LHCN-M2 (cell line): ENCODE measurements at places on chromosomes 12 and 14.

DNA sequence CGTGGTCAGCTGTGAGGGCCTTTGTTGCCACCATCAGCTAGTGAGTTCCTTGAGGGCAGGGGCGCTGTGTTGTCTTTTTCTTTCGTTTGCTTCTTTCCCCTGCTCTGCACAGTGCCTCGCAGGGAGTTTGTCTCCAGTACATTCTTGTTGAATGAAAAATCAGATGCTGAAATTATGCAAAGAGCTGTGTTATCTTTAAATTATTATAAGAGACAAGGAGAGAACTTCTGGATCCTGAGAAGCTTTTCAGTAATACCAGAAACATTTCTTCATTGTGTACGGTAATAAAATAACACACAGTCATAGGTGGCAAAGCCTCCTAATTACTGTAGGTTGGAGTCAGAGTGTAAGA, 14.9 kb downstream of the EML1 start:
- no peak for DNase-seq

DNA sequence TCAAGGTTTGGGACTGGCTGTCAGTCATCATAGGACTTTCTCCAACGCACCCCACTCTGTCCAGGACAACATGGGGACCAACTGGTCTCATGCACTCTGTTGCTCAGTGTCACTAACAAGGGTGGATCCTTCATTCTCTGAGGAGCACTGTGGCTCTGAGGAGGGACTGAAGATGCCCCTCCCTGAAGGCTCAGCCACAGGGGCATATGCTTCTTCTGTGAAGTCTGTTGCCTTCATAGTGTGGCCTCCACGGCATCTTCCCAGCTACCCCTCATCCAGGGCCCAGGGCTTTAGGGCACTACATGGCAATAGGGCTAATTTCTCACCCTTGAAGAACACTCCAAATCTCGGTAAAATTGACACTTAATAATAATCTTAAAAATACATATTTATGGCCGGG, 14.3 kb upstream of the IFI27L2 start:
- DNase-seq = no peak

- DNase-seq = no peak
Observed at GRCh38 chr12:1846421-1847405, 26.3 kb downstream of the LRTM2 start.

DNA sequence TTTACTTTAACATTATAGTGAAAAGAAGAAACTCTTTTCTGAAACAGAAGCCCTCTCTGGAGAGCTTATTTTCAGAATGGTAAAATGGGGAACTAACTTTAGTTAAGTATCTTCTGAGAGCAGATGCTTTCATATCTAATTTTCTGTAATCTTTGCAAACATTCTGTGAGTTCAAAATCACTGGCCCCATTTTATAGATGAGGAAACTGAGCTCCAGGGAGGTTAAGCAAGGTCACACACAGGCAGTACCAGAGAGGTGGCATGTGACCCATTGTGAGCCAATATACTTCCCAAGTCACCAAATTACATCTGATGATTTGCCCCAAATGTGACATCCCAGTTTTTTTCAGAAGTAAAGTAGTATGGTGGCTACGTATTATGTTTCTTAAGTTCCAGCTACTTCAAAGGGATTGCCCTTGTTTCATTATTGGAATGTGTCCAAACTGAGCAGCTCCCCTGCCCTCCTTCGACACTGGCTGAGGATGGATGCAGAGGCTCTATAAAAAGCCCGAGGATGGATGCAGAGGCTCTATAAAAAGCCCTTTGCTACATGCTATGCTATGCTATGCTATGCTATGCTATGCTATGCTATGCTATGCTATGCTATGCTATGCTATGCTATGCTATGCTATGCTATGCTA, 36.2 kb upstream of the NUDT4 start:
- DNase-seq = no peak

- DNase-seq = no peak
Observed at GRCh38 chr12:120959111-120959878, 19.0 kb upstream of the HNF1A start.

DNA sequence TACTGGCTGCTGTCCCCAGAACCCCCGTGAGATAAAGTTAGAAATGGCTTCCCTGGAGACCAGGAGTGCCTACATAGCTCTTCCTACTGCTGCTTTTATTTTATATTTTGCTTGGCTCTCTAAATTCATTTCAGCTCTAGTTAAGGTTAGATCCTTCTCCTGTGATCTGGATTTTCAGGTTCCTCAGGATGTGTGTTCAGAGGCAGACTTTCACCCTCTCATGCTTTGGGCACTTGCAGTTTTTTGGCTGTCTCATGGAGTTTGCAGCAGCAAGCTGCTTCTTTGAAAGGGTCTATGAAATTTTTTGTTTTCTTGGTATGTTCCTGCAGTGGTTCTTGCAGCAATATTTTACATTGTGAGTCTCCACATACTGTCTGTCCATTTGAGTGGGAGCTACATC, 93.3 kb downstream of the ATP23 start:
- no peak for DNase-seq

DNA sequence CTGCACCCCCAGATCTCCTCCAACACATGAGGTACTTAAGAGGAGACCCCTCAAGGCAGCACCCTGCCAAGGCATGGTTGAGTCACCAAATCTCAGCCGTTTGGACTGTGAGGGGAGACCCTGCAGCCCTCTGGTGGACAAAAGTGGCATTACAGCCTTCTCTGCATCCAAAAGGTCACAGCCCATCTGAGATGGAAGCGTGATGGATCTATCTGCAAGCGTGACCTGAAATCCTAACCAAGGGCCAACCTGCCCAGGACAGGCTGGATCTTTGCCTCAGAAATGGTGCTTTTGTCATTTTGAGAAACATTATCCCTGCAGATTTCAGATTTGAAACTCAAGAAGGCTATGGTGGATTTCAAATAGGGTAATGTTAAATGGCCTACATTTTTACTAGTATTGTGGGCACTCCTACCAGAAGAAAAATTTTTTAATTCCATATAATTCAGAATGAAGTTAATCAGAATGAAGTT, 23.7 kb upstream of the DHRS4 start:
- peak; percentile 67 for DNase-seq

- no peak for DNase-seq
Observed at GRCh38 chr14:42370056-42370455, 763.4 kb downstream of the LRFN5 start.

DNA sequence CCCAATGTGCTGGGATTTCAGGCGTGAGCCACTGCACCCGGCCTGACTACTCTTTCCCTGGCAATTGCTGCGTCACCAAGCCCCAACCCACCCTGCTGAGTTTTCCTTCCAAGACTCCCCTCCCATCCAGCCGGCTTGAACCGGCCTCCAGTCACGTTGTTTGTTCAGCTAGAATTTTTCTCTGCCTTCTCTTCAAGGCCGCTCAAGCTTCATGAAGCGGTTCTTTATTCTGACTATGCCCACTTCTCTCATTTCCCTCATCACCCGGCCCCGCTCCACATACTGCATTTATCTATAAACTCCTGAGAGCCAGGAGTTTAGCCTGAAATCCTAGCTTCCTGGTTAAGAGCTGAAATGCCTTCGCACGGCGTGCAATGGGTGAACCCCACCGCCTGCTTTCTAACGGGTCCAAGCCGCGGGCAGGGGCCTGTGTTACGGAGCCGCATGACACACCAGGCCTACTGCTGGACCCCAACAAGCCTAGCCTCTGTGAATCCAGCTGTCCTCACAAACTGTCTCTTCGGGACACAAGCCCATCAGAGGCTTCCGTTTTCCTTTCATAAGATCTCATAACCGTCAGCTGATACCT, 999 bp upstream of the DCAF4 start:
- no peak for DNase-seq
